Natural killer cell (primary cell): ENCODE measurements at places on chromosomes 4 and X. TPM values are rescaled to one million over a fixed set of nuclear protein-coding genes. Genes with fewer than 3 reads are reported as not detected.
A peak's percentile ranks its signal among the peaks of the same experiment; 100 is the strongest.

MAGEA10 gene
- not detected for total RNA-seq

TRAM1L1 gene
- total RNA-seq, result not detected

MAP7D3 gene
- 5.7 TPM for total RNA-seq

DNA sequence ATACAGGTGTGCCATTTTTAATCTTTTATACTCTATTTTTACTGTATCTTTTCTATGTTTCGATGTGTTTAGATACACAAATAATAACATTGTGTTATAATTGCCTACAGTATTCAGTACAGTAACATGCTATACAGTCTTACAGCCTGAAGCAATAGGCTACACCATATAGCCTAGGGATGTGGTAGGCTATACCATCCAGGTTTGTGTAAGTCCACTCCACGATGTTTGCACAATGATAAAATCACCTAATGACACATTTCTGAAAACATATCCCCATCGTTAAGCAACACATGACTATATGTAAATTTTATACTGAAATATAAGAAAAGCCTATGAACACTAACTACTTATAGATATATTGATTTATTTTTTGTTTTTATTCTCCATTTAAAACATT is 48.9 kb upstream of the EXOC1L start:
- DNase-seq, result no peak

GRCh38 chr4:148443512-148444295 is 1.5 kb upstream of the NR3C2 start:
- peak; percentile 23 for DNase-seq

DNA sequence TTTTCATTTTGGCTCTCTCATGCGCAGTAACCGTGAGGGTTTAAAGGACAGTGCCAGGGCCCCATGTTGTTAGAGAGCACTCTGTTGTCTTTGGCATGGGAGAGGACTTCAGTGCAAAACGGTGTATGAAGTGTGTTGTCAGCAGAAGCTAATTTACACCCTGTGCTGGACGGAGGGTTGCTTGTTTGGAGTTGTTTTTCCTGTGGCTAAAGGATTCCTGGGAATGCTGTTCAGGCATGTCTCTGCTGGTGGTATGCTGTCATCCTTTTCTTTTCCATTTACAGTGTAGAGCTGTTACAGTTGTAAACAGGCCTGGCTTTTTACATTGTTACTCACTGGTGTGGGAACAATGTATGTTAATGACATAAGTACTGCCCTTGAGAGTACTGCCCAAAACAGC is 206.3 kb downstream of the CBR4 start:
- no peak for DNase-seq

- no peak for DNase-seq
Observed at GRCh38 chrX:139204571-139204897, 326.0 kb upstream of the F9 start.
